Sigmoid colon (tissue), 7 donors: ENCODE measurements at places on chromosomes 5 and 9. TPM values are rescaled to one million over a fixed set of nuclear protein-coding genes. Genes with fewer than 3 reads are reported as not detected.

DNA sequence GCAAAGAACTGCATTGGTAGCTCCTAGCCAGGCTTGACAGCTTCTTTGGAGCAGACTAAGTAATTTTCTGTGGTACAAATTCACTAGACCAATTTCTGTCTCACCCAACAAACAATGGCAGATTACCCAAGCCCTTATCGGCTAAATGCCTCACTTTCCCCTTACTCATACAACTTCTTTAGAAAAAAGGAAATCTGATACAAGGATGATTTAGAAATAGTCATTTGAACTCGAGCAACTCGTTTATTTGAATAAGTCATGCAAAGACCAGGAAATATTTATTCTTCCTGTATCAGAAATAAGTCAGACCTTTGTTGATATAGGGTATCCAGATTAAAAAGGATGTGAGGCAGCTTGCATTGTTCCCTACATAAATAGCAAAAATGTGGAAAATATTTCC is 170.4 kb upstream of the CDH6 start:
- H3K4me3 ChIP-seq = no peak overlapping the region
- H3K36me3 ChIP-seq = no peaks in the 10 kb centered on the region
- no peaks in the 10 kb centered on the region for H3K27me3 ChIP-seq
- H3K4me1 ChIP-seq = no peaks in the 10 kb centered on the region
- H3K27ac ChIP-seq = no peak overlapping the region
- DNase-seq = no peak

DNA sequence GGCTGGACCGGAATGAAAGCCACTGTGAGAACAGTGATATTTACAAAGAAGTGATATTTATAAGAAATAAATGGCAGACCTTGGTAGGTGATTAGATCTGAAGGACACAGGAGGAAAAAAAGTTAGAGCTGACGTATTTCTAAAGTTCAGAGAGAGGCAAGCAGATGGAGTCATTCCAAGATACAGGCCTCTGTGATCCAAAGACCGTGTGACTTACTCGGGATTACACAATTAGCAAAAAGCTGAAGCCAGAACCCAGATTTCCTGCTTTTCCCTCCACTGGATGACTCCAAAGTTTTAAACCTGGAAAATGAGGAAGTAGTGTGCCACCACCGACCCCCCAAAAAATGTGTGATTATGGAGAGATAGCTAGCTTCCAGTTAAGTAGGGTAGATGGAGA is 3.1 kb upstream of the DOCK8 start:
- H3K27ac ChIP-seq = no peak overlapping the region
- H3K27me3 ChIP-seq = peaks cover 5% of the 10 kb centered on the region
- H3K4me1 ChIP-seq = no peaks in the 10 kb centered on the region

- no peak overlapping the region for H3K4me3 ChIP-seq
- H3K4me1 ChIP-seq = peaks cover 15% of the 10 kb centered on the region
- H3K36me3 ChIP-seq = peaks cover 70% of the 10 kb centered on the region
- no peaks in the 10 kb centered on the region for H3K27me3 ChIP-seq
- DNase-seq = peak; percentile 53
- no peak overlapping the region for H3K27ac ChIP-seq
These were observed 4.5 kb downstream of the EXOC3 start for GRCh38 chr5:447501-447900.

DNA sequence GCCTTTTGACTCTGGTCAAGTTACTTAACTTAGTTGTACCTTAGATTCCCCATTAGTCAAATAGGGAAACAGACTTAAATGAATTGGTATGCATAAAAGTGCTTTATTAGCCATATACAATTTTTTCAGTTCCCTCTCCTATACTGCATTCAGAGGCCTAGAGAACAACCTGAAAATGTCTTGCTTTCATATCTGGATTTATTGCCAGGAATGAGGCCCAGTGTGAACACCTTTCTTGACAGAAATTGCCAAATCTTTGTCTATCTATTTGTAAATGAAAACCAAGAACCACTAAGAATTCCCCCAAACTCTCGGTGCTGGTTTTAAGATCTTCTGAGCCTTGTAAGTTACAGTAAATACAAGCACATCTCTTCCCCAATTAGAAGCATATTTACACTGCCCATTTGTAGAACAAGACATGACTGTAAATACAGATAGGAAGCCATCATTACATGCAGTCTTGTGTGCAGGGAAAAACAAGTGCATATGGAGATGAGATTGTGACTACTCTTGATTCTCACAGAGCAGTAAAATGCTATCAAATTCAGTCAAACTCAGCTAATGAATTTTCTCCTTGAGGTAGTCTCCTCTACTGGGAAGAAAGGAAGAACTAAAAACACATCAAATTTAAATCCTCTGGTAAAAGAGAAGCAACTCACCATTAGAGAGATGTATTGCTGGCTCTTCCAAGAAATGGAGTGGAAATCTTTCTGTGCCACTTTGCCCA is 5.2 kb upstream of the FAM13B start:
- H3K27me3 ChIP-seq = no peaks in the 10 kb centered on the region
- no peak overlapping the region for H3K4me3 ChIP-seq
- no peaks in the 10 kb centered on the region for H3K36me3 ChIP-seq
- H3K27ac ChIP-seq = no peak overlapping the region

DNA sequence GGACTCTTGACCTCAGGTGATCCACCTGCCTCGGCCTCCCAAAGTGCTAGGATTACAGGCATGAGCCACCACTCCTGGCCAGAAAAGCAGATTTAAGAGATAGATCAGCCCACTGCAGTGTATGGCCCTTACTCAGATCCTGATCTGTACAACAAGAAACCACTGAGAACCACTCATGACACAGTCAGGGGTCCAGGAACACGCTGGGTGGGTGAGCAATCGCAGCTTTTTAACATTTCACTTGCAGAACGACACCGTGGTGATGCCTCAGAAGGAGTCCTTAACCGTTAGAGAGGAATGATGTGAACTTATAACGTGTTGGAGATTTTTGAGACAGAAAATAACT is 45.3 kb upstream of the NSMF start:
- H3K4me3 ChIP-seq = no peak overlapping the region
- no peaks in the 10 kb centered on the region for H3K4me1 ChIP-seq
- H3K27me3 ChIP-seq = no peaks in the 10 kb centered on the region
- no peaks in the 10 kb centered on the region for H3K36me3 ChIP-seq

DNA sequence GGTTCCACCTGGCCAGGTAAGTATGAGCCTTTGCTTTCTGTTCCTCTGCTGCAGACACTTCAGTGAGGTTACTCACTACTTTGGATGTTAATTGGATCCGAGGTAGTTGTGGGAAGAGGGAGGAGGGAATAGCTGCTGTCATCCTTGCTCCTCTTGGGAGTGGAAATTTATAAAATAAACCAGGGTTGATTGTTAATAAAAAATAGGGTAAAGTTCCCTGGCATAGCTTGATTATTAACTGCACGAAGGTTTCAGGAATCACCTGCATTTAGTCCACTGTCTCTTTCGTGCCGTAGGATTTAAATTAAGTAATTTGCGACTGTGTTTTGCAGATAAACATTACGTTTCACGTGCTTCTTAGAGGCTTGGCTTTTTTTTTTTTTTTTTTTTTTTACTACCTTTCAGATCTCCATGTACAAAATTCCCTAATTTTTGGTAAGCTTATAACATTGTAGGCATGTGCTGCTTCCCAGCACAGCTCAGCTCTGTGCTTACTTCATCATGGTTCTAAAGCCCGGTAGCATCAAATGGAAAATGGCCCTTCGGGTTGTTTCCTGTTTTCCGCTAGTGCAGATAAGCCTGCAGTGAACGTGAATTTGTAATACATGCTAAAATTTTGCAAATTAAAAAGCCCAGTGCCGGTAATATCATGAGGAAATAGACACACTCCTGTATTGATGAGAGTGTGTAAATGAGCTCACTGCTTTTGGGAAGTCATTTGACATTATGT is 26.9 kb upstream of the LTC4S start:
- peaks cover 63% of the 10 kb centered on the region for H3K36me3 ChIP-seq
- H3K4me3 ChIP-seq = no peak overlapping the region
- no peak for DNase-seq

- H3K27me3 ChIP-seq = no peaks in the 10 kb centered on the region
- no peak overlapping the region for H3K27ac ChIP-seq
- peaks cover 24% of the 10 kb centered on the region for H3K4me1 ChIP-seq
- no peaks in the 10 kb centered on the region for H3K36me3 ChIP-seq
- DNase-seq = no peak
- H3K4me3 ChIP-seq = no peak overlapping the region
These were observed 53.0 kb downstream of the GADD45G start for GRCh38 chr9:89657765-89658164.

- H3K36me3 ChIP-seq = no peaks in the 10 kb centered on the region
- no peaks in the 10 kb centered on the region for H3K4me1 ChIP-seq
- H3K27ac ChIP-seq = no peak overlapping the region
- H3K4me3 ChIP-seq = no peak overlapping the region
- H3K27me3 ChIP-seq = no peaks in the 10 kb centered on the region
These were observed 1240.1 kb upstream of the WWC1 start for GRCh38 chr5:167051402-167051768.

GRCh38 chr5:105956456-105957196 is 1714.1 kb downstream of the EFNA5 start:
- no peaks in the 10 kb centered on the region for H3K27me3 ChIP-seq
- H3K4me1 ChIP-seq = no peaks in the 10 kb centered on the region
- H3K4me3 ChIP-seq = no peak overlapping the region
- DNase-seq = no peak

DNA sequence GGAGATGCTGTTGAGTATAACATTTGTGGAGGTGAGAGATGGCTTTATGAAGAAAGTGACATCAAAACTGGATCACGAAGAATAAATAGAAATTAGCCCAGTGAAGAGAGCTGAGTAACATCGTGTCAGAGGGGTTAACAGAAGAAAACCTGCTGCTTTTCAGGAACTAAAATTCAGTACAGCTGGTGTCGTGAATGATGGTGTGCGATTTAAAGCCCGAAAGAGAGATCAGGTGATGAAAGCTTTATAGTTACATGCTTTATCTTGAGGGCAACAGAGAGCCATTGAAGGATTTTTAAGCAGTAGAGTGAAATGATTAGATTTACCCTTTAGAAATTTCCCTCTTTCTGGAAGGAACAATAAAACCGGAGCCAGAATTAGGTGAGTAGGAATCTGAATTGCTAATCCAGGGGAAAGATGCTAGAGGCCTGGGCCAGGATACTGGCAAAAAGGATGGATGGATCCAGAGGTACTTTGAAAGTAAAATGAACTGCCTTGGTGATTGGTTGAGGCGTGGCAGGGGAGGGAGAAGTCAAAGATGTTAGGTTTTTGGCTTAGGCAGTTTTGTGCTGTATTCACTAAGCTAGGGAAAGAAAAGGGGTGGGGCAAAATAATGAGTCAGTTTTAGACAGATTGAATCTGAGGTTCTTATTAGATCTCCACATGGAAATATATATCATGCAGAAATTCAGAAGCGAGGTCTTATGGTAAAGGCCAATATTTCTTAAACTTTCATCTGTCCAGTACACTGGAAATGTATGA is 3.4 kb downstream of the LRRC70 start:
- H3K4me1 ChIP-seq = no peaks in the 10 kb centered on the region
- peaks cover 5% of the 10 kb centered on the region for H3K36me3 ChIP-seq
- H3K4me3 ChIP-seq = no peak overlapping the region
- no peaks in the 10 kb centered on the region for H3K27me3 ChIP-seq
- DNase-seq = no peak

DNA sequence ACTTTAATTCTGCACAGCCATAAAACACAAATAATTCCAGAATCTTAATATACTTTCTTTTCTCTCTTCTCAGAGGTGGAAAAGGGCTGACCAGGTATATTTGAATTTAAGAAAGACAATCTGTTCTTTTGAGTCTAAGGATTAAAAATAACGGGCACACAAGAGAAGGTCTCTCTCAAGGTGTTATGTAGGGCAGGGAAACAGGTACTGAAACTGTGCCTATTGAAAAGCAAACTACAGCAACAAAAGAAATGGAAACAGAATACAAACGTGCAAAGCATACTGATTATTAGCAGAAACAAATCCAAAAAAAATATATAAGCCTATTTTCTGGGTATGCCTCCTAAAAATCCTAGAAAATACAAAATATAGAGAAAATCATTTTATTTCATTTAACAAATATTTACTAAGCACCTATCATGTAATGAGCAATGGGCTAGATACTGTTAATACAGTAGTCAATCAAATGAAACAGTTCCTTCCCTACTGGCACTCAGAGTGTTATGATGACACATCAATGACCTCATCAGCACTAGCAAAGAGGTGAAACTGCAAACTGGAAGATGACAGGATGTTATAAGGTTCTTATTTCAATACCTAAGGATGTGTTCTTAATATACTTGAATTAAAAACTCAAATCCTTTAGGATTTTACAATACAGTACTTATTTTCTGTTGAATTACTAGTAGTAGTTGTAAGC is 87.7 kb downstream of the AUH start:
- H3K36me3 ChIP-seq = no peaks in the 10 kb centered on the region
- DNase-seq = no peak
- no peak overlapping the region for H3K4me3 ChIP-seq
- H3K27me3 ChIP-seq = no peaks in the 10 kb centered on the region

GRCh38 chr5:139637438-139638089 is 10.6 kb upstream of the CXXC5 start:
- H3K4me3 ChIP-seq = peak overlapping the region; percentile 38
- H3K27ac ChIP-seq = peak overlapping the region; percentile 83
- H3K4me1 ChIP-seq = peaks cover 39% of the 10 kb centered on the region
- H3K27me3 ChIP-seq = no peaks in the 10 kb centered on the region

- no peak overlapping the region for H3K27ac ChIP-seq
- DNase-seq = no peak
- no peak overlapping the region for H3K4me3 ChIP-seq
- H3K36me3 ChIP-seq = no peaks in the 10 kb centered on the region
These were observed 93.0 kb downstream of the IRX2 start for GRCh38 chr5:2658447-2658846.

DNA sequence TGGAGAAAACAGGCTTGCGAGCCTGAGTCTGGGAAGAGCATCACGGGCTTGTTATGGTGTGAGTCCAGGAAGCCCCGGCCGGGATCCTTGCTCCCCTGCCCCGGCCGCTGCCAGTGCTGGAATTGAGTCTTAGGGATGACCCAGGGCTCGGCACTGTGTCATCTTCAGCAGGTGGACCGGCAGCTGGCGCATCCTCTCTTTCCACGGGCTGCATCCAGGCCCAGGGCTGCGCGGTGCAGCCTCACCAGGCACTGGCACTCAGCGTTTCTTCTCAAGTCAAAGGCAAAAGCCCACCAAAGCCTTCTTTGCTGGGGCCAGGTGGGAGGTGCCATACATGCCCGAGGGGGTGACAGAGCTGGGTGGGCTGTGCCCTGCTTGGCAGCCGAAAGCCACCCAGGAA is 46.6 kb downstream of the COL5A1 start:
- H3K36me3 ChIP-seq = peaks cover 18% of the 10 kb centered on the region
- no peaks in the 10 kb centered on the region for H3K27me3 ChIP-seq
- peaks cover 53% of the 10 kb centered on the region for H3K4me1 ChIP-seq
- H3K4me3 ChIP-seq = no peak overlapping the region
- DNase-seq = peak; percentile 59
- H3K27ac ChIP-seq = no peak overlapping the region

GRCh38 chr5:149185067-149185466 is 43.8 kb downstream of the ABLIM3 start:
- H3K4me3 ChIP-seq = no peak overlapping the region
- no peak for DNase-seq
- H3K27ac ChIP-seq = no peak overlapping the region
- H3K27me3 ChIP-seq = no peaks in the 10 kb centered on the region
- peaks cover 11% of the 10 kb centered on the region for H3K4me1 ChIP-seq

GRCh38 chr9:74041588-74041987 is 455.5 kb upstream of the RORB start:
- H3K4me1 ChIP-seq = no peaks in the 10 kb centered on the region
- H3K4me3 ChIP-seq = no peak overlapping the region
- no peaks in the 10 kb centered on the region for H3K36me3 ChIP-seq
- no peaks in the 10 kb centered on the region for H3K27me3 ChIP-seq

Gene FOXD4
- 0.16 TPM for total RNA-seq

Gene LMX1B
- 0.14 TPM for total RNA-seq

Gene UGT3A2
- not detected for total RNA-seq

Gene MAMDC4
- total RNA-seq = 0.82 TPM

Gene MARCOL
- not detected for total RNA-seq

Gene IL5
- not detected for total RNA-seq

Gene S1PR3
- total RNA-seq = 33.0 TPM

Gene DMRT2
- total RNA-seq = not detected

Gene C9orf50
- 0.82 TPM for total RNA-seq
